ENCODE measurements at places on chromosomes 6 and 20.

DNA sequence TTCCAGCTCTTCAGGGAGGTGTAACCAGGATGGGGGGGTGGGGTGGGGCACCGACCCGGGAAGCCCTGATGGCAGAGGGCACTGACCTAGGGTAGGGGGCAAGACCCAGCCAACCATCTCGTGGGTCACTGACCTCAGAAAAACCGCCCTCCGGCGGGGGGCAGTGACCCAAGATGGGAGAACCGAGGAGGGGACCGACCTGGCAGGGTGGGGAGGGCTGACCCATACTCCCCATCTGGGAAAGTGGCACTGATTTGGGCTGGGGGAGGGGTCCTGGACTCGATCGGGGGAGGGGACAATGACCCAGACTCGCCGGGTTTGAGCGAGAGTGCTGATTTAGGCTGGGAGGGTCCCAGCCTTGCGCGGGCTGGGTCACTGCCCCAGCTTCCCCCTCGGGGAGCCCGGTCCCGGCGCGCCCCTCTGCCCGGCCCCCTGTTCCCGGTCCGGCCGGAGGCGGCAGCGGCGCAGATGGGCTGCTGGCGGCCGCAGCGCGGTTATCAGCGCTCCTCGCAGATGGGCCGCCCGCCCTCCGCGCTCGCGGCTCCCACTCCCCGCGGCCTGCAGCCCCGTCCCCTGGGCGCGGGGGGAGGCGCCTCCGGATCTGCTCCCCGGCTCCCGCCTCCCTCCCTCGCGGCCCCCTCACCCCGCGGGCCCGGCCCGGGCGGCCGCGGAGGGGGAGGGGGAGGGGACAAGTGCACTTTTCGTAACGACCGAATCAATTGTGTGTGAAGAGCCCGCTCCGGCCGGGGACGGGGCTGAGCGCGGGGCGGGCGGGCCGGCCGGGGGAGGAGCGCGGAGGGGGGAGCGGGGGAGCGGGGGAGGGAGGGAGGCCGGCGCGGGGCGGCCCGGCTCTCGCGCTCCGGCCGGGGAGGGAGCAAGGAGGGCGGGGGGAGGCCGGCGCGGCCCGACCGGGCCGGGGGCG, 2.2 kb downstream of the NOL4L start:
- DNase-seq: no peak

- DNase-seq: no peak
Measured at GRCh38 chr6:65052626-65053025, 654.4 kb downstream of the EYS start.

DNA sequence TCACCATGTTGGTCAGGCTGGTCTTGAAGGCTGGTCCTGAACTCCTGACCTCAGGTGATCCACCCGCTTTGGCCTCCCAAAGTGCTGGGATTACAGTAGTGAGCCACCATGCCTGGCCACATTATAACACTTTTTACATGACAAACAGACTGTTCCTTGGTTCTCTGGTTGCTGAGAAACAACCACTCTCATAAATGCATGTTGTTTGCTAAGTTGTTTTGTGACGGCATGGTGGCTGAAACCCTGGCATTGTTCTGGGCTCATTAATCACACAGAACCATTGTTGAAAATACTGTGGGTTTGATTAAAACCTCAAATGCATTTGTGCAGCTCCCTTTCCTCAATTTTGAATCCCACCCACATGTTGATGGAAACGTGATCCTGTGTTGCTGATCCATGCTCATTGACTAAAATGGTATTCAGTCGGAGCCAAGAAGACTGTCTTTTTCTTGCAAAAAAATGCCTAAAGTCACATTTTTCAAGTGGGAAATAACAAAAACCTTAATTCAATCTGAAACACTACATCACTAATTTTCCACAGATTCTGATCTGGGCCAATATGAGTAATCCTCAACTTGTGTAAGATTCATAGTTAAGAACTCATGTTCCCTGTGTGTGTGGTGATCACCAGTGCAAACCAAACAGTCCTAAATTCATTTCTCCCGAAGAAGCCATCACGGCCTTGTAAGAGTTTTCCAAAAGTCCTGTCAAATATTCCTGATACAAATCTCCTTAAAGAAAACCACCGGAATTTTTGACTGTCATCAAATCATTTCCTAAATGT, 132.8 kb downstream of the FNDC1 start:
- DNase-seq: no peak

GRCh38 chr20:63394069-63394919, 33.1 kb upstream of the CHRNA4 start:
- no peak for DNase-seq

- DNase-seq: no peak
Measured at GRCh38 chr20:41407607-41408006, 41.0 kb upstream of the EMILIN3 start.

DNA sequence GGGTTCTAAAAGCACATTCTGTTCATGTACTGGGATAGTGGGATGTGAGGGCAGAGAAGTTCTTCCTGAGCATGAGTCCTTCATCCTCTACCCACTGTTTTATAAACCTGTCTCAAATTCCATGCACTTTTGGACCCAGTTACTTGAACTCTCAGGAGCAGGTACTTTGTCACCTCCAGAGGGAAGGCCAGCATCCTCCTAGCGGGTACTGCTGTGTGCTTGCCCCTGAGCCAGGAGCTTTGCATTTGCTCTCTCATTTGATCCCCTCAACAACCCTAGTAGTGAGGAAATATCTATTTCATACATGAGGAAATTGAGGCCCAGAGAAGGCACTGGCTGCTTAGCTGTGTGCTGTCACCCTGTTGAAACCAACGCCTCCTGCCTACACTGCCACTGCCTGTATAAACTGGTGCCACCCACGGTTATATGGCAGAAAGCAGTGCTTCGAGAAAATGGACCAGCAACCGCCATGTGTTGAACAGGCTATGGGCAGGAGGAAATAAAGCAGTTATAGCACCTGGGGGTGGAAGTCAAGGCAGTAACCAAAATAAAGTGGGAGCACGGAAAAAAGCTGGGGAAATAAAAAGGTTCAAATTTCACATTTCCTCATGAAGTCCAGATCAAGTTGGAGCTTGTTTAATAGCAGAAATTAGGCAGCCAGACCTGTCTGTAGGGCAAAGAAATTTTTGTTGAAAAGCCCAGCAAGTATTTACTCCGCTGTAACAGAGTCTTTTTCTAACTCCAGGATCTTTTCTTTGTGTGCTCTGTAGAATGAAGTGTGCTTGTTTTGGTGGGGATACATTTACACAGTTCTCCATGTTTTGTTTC, 38.0 kb downstream of the KLHL31 start:
- no peak for DNase-seq

DNA sequence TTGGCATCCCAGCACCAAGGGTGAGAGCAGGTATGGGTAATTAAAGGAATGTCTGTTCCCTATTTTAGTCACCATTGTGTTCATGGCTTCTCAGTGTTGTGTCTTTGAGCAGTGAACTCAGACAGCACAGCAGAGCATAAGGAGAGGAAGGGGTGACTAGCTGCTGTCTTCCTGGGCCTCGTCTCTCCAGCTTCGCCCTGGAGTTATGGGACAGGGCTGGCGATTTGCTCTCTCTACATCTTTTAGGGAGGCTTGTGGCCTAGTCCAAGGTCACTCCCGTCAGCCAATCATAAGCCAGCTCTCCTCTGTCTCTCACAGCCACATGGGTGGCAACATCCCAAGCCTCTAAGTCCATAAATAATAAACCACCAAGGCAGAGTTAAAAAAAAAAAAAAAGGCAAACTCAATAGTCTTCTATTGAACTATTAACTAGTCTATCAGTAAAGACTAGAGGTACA, 7.3 kb downstream of the CST3 start:
- no peak for DNase-seq

GRCh38 chr6:19327661-19328060, 509.5 kb upstream of the ID4 start:
- no peak for DNase-seq

DNA sequence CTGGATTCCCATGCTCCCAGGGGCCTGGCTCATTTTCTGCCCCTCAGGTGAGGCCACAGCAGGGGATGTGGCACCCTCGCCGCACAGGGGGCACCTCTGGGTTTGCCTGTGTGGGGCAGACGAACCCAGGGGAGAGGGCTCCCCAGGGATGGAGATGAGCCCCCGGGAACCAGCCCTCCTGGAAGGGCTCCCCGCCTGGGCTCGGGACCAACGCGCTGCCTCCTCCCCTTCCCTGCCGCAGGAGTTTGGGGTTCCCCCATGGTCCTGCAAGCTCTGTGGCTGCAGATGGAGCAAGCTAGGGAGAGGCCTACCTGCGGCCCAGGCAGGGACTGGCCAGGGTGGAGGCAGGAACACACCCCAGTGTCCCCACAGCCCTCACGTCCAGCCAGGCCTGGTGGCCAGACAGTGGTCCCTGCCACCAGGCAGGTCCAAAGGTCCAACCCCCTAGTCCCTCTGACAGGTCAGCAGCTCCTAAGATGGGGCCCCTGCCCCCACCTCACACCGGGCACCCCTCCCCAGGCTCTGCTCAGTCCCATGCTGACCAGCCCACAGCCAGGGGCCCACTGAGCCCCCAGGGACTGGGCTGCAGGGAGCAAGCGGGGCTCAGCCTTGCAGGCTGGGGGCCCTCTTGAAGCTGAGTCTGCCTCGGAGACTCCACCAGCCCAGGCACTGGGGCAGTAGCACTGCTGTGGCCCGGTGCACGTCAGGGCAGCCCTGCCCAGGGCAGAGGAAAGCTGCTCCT, 13.7 kb downstream of the LAMA5 start:
- DNase-seq: no peak

DNA sequence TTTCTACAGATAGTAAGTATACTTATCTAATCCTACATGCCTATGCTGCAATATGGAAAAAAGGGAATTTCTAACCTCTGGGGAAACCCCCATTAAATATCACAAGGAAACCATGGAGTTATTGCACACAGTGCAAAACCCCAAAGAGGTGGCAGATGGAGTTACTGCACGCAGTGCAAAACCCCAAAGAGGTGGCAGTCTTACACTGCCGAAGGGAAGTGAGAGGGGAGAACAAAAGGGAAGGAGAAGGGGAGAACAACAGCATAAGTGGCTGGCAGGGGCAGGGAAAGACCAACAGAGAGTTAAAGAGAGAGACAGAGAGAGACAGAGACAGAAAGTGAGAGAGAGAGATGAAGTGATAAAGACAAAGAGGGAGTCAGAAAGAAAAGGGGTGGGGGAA, 43.8 kb upstream of the EIF2S2 start:
- DNase-seq: no peak

DNA sequence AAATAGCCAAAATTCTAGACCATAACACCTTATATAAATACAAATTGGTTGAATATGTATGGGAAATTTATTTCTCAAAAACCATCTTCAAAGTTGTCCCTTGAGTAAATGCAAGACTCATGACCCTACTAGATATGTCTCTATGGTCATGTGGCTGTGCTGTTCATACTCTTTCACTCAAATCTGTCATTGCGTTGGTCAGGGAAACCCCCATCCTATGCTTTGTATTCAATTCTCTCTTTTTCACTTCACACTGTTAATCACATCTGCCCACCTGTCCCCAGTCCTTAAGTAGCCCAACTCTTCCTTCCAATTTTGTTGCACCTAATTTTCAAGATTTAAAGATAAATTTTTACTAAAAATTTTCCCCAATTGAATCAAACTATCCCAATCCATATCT, 51.0 kb downstream of the RPS12 start:
- DNase-seq: no peak

GRCh38 chr6:143579703-143580102, 68.2 kb upstream of the FUCA2 start:
- no peak for DNase-seq

- DNase-seq: no peak
Measured at GRCh38 chr6:39824030-39824926, 32.1 kb downstream of the DAAM2 start.

DNA sequence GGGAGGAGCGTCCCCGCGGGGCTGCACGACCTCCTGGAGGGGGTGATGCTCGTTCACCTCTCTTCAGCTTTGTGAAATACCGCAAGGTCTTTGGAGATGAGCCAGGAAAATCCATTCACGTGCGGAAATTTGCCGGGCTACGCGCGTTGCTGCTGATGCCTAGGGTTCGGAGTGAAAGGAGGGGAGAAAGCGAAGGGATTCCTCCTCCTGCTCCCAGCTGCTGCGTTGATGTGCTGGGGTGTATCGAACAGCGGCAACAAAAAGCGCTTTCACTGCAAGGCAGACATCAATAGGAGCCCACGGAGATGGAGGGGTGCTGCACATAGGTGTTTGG, 391 bp upstream of the B3GAT2 start:
- DNase-seq: peak; percentile 28

- no peak for DNase-seq
Measured at GRCh38 chr6:34667481-34668238, 28.9 kb downstream of the ILRUN start.

DNA sequence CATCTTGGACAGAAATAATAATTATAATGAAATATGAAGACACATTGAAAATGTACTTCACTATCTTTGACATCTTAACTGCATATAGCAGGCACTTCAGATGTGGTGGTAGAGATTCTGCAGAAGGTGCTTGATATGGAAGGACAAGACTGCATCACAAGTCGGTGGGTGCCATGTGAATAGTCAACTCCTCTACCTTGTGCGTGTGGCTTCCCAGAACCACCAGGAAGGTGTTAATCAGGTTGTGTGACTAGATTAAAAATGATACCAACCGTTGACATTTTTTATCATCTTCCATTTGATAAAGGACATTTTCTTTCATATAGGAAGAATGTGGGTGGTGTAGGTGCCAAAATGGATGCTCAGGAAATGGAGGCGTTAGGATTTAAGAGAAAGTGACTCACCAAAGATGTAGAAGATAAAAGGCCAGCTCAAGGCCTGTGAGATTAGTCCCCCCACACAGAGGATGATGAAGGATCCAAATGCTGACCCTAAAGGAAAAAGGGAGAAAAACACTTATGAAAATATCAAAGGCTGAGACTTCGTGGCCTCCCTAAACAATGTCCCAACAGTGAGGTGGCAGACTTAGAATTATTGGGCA, 12.3 kb downstream of the SLC17A2 start:
- no peak for DNase-seq

DNA sequence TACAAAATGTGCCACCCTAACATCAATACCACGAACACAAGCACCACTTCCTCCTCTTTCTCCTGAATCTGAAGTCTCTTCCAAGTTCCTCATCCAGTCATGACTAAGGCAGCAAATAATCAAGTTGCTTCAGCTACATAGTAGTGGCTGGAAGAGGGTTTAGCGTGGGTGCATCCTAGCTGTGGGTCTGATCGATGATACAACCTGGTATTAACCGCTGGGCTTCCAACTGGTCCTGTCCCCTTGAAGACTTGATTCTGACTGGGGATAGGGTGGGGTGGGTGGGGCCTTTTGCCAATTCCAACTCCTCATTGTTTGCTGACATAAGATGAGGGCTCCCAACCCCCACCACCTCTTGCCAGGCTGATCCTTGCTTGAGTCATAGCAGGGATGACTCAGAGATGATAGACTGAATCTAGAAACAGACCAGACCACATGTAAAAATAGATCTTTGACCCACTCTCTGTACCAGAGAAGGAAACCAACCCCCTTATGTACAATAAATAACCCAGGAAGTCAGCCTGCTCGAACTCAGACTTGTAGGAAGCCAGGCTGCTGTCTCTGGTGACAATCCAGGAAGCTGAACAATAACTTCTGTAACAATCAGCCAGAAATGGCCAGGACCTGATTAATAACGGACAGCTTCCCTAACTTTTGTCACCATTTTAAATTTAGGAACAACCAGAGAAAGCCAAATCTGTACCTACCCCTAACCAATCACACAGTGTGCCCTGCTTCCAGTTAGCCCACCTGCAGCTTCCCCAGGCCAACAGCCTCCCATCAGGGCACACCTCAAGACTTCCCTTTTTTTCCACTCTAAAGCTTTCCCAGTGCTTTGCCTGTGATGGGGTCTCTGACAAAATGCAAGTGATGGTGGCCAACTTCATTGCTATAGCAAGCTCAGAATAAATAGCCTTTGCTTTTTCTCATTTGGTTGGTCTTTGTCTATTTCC, 68.9 kb upstream of the FAM184A start:
- DNase-seq: no peak

Data from putamen (tissue), 1 donor.